ENCODE measurements at places on chromosomes 2 and 18.

DNA sequence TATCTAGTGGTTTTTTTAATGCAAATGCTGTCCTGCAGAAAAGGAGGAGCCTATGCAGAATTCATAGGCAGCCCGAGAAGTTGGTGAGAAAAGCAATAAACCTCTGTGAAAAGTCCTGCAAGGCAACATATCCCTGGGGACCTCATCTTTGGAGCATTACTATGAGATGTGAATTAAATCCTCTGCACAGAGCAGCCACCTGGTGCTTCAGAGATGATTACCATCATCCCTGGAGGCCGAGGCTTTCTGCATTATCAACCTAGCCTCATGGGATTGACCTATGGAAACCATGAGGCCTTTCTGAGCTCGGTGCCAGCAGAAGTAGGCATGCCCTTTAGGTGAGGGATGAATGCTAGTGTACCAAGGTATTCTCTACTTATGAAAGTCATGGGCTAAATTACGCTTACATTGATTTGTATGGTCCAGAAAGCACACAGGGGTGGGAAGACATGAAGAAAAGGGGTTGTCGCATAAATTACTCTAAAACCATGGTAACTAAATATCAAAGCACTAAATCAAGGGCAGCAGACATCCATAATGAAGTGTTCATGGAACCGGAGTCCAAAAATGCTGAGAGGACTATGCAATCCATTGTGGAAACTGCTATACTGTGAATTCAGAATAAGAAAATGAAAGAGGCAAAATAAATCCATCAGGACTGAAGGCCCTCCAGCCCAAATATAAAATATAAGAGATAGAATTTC is 623.5 kb upstream of the DDX18 start:
- no peak for DNase-seq

DNA sequence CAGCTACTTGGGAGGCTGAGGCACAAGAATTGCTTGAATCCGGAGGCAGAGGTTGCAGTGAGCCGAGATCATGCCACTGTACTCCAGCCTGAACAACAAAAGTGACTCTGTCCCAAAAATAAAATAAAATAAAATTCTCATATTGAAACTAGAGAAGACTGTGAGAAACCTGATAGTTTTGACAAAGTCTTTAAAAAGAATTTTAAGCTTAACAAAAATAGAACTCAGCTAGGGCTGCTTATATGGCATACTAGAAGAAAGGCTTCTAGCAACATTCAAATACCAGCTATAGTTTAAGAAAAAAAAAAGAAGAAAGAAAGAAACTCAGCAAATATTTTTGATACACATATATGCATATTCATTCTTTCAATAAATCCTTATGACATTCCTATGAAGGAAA is 13.6 kb downstream of the HADHA start:
- no peak for DNase-seq

DNA sequence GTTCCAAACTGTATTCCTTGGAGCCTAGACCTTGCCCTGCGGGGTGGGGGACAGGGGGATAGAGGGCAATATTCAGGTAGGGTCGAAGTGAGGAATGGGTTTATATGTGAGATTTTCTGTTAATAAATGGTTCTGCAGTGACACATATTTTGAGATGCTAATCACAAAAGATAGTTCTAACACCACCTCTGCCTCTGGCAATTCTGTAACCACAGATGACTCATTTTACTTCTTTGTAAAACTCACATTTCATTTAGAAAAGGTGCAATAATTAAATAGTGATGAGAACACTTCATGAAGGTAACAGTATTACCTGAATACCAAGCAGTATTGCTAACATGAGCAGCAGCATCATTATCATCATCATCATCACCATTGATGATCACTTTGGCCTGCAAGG is 306.6 kb downstream of the SUCLG1 start:
- no peak for DNase-seq

GRCh38 chr18:58012356-58012755 is 31.7 kb upstream of the NEDD4L start:
- no peak for DNase-seq

DNA sequence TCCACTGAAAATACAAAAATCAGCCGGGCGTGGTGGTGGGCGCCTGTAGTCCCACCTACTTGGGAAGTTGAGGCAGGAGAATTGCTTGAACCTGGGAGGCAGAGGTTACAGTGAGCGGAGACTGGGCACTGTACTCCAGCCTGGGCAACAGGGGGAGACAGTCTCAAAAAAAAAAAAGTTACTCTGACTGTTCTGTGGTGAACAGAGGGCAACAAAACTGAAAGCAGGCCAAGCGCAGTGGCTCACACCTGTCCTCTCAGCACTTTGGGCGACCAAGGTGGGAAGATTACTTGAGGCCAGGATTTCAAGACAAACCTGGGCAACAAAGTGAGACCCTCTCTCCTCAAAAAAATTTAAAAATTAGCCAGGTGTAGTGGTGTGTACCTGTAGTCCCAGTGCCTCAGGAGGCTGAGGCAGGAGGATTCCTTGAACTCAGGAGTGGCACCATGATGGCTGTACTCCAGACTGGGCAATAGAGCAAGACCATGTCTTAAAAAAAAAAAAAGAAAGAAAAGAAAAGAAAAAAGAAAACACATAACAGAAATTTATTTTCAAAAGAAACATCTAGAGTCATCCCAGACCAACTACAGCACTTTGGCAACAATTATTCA is 13.6 kb upstream of the RTN4 start:
- DNase-seq = no peak

DNA sequence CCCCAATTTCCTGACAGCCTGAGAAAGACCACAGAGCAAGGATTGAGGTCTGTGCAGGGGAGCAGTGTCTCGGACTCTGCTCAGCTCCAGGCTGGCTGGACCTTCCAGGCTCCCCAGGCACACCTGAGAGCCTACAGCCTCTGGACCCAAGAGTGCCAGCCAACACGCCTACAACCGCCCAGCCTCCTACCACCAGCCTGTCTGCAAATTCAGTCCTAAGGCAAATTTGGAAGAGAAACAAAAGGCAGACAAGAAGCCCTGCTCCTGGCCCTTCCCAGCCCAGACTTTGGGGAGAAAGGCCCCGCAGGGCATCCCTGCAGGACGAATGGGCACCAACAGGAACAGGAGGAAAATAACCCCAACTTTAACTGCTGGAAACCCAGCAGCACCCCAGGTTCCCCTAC is 1.9 kb downstream of the HS6ST1 start:
- no peak for DNase-seq

DNA sequence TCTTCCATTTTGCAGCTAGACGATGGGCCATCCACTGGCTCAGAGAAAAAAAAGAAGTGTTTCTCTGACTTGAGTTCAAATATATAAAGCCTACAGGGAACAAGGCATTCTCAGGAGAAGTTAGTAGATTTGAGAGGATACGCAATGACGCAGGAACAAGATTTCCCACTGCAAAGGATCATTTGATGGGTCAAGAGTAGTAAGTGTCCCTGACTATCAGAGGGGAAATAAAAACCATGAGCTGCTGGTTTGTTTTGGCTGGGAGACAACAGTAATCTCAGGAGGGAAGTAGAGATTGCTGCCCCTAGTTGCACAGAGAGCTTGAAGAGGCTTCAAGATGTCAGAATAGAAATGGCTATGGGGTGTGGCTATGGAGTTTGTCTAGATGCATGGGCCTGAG is 22.3 kb upstream of the MYO1B start:
- DNase-seq = no peak

DNA sequence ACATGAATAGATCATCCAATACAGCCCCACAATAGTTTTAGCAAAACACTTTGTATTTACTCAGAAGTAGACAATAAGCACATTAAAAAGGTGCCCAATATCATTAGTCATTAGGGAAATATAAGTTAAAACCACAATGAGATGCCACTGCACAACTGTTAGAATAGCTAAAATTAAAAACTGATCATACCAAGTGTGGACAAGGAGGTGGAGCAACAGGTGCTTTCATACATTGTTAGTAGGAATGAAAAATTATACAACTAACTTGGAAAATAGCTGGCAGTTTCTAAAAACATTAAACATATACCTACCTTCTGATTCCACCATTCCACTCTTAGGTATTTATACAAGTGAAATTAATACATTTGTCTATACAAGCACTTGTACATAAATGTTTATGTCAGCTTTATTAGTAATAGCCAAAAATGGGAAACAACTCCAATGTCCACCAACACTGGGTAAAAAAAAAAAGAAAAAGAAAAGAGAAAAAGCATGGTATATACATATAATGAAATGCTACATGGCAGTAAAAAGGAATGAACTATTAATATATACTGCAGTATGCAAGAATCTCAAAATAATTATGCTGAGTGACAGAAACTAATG is 27.6 kb upstream of the UBE2E3 start:
- DNase-seq = no peak

DNA sequence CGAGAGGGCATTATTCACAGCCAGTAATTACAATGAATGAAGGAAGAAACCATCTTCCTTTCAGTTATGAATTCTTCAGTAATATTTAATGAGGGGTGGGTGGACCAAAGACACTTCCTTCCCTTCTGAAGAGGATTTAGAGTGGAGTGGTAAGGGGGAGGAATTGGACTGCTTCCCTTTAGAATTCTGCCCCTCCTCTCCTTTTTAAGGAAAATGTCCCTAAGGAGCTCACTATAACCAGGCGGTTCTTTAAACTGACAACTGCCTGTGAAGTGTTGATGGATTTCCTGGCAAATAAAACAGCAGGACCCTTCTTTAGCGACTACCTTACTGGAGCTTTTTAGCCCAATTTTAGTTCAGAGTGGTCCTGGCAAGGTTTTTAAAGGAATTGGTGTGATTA is 86.4 kb downstream of the LIMS1 start:
- no peak for DNase-seq

GRCh38 chr2:241309684-241310117 is 5.8 kb downstream of the HDLBP start:
- no peak for DNase-seq

- no peak for DNase-seq
Observed at GRCh38 chr2:74779265-74779558, 54.7 kb upstream of the HK2 start.

DNA sequence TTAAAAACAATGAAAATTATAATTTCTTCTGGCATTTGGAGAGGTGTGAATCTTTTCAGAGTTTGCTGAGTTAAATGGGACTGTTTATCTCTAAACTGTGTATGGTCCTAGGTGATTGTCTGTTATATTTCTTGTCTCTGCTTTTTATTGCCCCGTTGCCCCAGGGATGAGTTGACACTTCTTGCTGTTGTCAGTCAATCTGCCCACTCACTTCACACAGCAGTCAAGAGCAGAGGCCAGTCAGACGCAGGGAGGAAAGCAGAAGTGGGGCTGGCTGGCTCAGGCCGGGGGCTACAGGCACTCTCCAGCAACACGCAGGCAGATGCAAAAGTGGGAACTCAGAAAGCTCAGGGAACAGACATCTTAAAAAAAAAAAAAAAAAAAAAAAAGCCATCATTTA is 365.2 kb downstream of the CLIP4 start:
- no peak for DNase-seq

GRCh38 chr2:20231598-20232026 is 6.7 kb upstream of the SDC1 start:
- no peak for DNase-seq

GRCh38 chr2:109380502-109381326 is 233.1 kb downstream of the SEPTIN10 start:
- DNase-seq = no peak

DNA sequence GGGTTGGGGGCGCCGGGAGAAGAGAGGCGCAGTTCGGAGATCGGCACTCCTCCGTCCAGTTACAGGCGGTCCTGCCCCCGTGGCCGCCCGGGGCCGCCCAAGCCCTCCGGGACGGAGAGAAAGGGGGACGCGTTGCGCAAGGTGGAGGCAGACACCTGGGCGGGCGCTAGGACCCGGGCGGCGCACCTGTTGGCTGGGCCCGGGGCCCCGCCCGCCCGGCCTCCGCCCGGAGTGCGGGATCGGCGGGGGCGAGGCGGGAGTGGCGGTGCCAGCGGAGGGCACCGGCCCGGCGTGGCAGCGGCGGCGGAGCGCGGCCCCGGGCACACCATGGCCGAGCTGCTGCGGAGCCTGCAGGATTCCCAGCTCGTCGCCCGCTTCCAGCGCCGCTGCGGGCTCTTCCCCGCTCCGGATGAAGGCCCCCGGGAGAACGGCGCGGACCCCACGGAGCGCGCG is at the start of gene SGPP2:
TSS of gene SGPP2 (plus strand) at position 268 of the 453 bp plus-strand sequence. CDS start at position 328, 60 bp downstream.
- no peak for DNase-seq

DNA sequence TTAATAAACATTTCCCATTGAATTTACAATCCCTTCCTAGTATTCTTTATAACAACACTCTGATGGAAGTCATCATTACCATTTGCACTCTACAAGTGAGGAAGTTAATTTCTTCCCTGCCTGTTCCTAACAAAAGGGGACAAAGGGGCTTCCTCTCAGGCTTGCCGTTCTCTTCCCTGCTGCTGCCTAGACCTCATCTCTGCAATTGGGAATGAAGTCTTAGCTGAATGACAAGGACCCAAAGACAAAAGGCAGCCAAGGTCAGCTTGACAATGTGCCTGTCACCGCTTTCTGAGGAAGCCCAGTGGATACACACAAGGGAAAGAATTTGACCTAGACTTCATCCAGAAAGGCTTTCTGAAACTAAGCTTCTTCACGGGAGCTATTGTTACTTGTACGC is 416.4 kb downstream of the CMPK2 start:
- no peak for DNase-seq

DNA sequence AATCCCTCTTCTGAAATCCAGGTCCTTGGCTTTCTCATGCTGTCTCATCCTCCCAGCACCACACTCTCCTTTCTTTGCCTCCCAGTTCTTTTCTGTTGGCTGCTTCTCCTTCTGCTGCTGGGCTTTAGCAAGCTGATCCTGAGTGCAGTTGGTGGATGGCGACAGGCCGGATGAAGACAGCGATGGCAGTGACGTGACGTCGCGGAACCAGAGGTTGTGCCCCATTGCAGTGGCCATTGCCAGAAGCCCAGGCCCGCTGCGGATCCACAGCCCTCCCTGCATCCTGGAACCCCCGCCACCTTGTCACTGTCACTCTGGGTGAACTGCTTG is 75.2 kb downstream of the EIPR1 start:
- DNase-seq = no peak

DNA sequence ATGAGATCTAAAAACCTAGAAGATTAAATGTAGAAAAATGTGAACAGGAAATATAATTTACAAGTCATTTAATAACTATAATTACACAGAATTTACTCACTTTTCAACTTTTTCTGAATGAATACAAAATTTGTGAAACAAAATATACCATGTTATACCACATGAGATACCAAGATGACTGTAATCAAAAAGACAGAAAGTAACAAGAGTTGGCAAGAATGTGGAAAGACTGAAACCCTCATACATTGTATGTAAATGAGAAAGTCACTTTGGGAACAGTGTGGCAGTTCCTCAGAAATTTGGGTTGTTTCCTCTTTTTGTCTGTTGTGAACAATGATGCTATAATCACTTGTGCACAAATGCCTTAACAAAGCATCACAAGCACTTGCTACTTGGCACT is 145.4 kb upstream of the ZNF804A start:
- DNase-seq = no peak

DNA sequence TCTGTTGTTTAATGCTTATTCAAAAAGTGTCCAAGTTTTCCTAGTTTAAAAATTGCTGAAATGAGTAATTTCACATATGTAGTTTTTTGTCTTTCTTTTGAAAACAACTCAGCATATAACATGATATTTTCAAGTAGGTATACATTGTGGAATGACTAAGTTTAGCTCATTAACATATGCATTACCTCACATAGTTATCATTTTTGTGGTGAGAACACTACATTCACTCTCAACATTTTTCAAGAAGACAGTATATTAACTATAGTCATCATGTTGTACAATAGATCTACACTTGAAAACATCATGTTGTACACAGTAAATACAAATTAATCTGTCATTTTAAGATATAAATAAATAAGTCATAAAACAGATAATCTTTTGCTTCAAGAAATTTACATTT is 340.0 kb downstream of the CCDC85A start:
- DNase-seq = no peak
